Amniotic stem cell (primary cell): ENCODE measurements at places on chromosomes 11 and 22.

DNA sequence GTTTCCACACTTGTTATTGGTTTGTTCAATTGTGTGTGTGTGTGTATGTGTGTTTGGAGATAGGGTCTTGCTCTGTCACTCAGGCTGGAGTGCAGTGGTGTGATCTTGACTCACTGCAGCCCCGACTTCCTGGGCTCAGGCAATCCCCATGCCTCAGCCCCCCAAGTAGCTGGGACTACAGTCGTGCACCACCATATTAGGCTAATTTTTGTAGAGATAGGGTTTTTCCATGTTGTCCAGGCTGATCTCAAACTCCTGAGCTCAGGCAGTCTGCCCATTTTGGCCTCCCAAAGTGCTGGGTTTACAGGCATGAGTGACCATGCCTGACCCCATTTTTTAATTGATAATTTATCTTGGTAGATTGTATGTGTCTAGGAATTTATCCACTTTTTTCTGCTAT, 263.7 kb downstream of the DYNC2H1 start:
- DNase-seq = no peak

- DNase-seq = no peak
Observed at GRCh38 chr22:26922806-26923205, 265.4 kb downstream of the MIAT start.

DNA sequence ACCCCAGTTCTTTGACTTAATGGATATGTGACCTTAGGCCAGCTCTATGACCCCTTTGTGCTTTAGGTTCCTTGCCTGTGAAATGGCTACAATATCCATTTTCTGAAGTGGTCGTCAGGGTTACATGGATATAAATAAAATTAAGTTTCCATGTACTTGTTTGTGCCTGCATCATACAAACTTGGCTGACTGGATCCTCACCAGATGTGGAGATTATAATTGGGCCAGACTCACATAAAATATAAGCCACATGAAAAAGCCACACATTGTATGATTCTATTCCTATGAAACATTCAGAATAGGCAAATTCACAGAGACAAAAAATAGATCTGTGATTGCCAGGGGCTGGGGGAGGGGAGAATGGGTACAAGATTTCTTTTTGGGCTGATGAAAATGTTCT, 100.9 kb upstream of the USP47 start:
- no peak for DNase-seq

GRCh38 chr11:85359859-85360258, 267.3 kb downstream of the DLG2 start:
- no peak for DNase-seq

GRCh38 chr11:6655020-6655789, 404 bp downstream of the DCHS1 start:
- peak; percentile 23 for DNase-seq

DNA sequence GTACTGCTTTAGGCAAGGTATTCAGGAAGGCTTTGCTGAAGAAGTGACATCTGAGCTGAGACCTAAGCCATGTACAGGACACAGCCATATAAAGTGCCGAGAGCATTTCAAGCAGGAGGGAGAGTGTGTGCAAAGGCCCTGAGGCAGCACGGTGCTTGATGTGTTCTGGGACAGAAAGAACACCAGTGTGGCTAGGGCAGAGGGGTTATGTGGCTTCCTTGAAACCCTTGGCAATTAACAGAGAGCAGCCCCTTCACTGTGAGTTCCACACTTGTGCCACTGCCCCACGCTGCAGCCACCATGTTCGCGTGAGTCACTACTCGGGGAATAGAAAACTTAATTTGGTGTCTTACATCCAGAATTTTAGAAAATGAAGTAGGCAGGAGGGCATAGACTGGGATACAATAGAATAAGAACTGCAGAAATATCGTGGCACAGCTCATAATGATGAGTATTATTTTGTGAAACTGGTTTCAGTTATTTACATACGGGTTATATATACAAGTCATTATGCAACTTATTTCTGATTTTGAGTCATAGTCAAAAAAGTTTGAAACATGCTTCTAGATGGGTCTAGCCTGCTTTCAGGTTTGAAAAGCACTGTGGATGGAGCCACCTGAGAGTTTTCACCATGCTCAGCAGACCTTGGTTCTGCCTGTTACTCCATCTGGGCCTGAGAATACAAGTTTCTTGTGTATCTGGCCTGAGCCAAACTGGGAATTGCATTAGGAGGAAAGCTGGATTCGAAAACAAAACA, 11.8 kb downstream of the IL10RA start:
- DNase-seq = no peak

GRCh38 chr22:49150801-49151221, 676.9 kb downstream of the BRD1 start:
- DNase-seq = no peak

DNA sequence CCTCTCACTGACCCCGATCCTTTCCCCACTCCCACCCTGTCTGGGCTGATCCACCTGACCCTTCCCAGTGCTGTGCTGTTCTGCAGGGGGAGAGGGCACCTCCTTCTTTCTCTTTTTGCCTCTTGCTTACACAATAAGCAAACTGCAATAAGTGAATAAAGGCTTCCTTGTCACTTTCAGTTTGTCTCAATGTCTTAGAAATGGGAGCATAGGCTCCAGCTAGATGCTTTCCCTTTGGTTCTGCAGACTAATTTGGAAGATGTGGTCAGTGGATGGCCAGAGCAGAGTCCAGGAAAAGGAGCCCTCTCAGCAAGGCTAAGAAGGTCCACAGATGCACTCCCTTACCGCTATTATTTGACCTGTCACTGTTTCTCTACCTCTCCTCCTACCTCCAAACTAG, 9.4 kb downstream of the OR8B12 start:
- no peak for DNase-seq

GRCh38 chr11:60334005-60334620, 7.1 kb downstream of the MS4A6E start:
- no peak for DNase-seq

DNA sequence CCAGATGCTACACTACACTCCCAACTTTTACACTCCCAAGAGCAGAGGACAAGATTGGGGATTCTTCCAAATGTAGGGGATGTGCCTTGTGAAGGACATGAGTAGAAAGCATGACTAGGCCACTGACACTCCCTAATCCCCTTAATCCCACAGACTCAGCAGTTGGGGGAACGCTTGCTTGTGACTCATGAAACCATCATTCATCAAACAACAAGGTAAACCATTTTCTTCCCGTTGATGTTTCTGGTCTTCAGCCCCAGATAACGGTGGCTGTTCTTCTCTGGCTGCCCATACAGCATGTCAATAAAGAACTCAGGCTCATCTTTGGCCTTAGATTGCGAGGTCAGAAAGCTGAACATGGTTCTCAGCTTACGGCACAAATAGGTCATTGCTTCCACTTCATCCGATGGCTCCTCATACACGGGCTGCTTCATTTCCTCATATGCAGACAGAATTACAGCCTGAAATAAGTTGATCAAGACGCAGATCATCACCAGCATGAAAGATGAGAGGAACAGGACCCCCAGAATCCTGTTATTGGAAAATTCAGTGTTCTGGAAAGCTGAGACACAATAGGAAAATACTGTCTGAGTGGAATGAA, 6.4 kb upstream of the CDPF1 start:
- no peak for DNase-seq

DNA sequence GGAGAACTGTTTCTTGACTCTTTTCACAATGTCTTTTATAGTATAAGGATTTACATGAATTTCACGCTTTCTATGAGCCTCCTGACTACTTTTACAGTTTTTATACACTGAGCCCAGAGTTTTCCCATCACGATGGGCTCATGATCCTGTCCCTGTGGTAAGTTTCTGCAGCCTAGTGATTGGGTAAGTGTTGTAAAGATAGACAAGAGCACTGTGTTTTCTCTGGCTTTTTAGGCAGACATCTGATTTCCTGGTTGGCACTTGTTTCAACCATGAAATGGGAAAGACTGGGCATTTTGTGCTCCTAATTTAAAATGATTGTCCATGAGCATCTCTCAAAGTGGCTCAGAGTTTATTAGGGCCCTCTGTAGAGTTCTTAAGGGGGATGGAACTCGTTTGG, 299.0 kb downstream of the FAT3 start:
- DNase-seq = no peak

DNA sequence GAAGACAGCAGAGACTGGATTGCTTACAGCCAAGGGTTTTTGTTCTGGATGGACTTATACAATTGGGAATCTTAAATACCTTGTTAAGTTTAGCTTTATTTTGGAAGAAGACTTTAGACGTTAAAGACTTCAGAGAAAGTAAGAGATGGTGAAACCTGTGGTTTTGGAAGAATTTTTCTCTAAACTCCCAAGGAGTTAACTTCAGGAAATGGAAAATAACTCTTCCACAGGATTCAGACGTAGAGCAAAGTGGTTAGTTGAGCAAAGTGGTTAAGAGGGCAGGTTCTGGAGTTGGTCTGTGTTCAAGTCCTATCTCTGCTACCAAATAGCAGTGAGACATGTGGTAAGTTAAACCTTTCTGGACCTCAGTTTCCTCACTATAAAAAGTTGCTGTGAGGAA, 12.8 kb downstream of the PITPNB start:
- DNase-seq = no peak

DNA sequence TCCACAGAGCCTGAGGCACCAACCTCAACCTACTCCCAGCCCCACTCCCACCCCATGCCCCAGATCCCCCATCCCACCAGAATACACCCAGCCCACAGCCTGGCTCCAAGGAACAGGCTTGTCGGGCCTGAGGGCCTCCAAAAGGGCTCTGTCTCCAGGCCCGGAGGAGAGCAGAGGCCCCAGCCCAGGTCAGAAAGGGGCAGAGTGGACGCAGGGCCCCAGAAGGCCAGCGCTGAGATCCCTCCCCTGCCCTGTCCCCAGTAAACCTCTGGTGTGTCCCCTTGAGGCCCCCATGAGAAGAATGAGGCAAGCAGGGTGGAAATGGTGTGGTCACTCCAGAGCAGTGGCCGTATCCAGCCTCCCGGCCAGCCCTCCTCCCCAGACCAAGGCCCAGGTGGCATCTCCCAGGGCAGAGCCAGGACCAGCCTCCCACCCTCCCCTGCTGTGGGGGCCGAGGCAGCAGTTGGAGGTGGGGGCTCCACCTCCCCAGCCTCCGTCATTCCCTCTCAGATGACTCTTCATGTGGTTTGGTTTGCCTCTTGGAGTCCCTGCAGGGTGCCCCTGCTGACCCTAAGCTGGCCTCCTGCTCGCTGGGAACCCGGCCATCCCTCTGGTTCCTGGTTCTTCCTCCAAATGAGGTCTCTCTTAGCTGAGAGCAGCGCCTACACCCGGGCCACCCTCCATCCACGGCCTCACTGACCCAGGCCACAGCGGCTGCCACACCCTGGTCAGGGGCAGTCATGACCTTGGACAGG, 195.0 kb downstream of the IGLL1 start:
- no peak for DNase-seq

GRCh38 chr11:834371-835316, 1.9 kb downstream of the CD151 start:
- DNase-seq = peak; percentile 73
